Left lung (tissue), 14 donors: ENCODE measurements at places on chromosomes 12 and 14.

DNA sequence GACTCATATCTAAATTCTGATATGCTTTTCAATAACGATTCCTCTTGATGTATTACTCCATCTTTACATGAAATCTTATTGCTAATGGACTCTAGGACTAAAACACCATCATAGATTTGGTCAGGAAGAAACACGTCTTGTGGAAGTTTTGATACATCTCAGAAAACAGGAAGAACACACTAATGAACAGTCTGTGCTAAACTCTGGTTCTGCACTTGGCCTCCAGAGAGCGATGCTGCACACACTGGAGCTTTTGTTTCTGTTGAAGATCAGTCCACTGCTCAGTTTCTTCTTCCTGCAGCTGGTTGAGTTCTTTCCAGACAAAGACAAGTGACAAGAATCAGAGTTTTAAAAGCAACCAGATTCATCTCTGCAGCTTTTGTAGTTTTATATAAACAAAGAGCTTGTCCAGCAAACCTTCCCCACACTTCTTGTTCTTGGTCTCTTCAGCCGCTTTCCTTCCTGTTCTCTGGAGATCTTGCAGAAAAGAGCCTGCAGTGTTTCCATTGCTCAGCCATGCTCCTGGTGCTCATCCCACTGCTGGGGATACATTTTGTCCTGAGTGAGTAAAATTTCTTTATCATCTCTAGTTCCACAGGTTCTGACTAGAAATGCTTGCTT is 229.1 kb upstream of the OR4E1 start:
- no peak for DNase-seq

DNA sequence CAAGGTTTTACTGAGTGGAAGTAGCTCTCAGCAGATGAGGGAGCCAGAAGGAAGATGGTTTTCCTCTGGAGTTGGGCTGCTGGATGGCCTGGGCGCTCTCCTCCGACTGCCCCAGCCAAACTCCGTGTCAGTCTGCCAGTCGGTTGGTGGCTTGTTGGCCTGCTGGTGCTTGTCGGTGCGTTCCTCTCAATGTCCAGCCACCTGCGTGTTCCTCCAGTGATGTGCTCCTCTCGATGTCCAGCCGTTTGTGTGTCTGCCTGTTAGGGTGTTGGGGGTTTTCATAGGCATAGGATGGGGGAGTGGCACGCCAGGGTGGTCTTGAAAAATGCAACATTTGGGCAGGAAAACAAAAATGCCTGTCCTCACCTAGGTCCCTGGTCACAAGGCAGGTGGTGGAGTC is 37.0 kb upstream of the LDHB start:
- no peak for DNase-seq

- no peak for DNase-seq
Observed at GRCh38 chr14:81454572-81455218, 54.6 kb upstream of the STON2 start.

GRCh38 chr14:20706657-20707355 is 18.2 kb downstream of the ANG start:
- DNase-seq, result no peak

DNA sequence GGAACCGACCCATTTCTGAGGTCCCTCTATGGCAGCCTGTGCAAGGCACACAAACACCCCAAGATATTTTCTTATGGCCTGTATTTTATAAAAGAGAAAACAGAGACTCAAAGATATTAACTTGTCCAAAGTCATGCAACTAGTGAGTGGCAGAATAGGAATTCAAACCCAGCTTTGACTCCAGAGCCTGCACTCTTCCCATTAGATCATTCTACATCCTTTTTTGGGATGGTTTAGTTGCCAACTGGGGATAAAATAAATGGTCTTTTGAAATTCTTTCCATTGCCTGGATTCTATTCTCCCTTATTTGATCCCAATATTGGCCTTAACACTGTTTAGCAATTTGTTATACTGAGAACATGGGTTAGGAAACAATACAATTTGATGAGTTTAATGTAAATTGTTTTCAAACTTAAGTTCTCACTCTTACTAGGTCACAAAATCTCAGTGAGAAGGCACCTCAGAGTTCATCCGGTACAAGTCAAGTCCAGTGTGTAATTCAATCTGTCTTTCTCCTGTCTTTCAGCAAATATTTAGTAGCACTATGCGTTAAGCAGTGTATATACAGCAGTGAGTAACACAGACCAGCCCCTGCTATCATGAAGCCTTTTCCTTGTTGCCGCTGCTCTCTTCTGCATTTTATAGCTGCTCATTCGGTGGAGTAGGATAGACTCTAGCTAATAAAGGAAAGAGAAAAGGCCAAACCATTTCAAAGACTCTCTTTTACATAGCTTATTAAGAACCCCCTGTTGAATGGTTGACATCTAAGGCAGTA is 162.1 kb upstream of the IFNG-AS1 start:
- no peak for DNase-seq

DNA sequence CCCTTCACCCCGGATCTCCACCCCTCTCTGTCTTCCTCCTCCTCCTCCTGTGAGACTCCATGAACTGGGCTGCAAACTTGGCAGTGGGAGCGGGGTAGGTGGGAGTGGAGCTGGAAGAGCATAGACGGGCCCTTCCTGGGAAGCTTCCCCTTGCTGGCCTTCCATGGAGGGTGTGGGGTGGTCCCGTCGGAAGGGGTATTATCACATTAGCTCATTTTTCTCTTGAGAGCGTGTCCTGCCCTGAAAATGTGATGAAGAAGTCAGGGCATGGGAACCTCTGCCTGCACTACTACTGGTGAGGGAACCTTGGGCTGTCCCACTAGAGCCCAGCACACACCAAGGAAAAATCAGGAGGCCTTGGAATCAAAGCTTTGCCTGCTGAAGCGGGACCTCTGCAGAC is 66.5 kb downstream of the CACNA1C start:
- DNase-seq, result no peak

GRCh38 chr12:116140529-116140928 is 137.0 kb downstream of the MED13L start:
- DNase-seq, result no peak

DNA sequence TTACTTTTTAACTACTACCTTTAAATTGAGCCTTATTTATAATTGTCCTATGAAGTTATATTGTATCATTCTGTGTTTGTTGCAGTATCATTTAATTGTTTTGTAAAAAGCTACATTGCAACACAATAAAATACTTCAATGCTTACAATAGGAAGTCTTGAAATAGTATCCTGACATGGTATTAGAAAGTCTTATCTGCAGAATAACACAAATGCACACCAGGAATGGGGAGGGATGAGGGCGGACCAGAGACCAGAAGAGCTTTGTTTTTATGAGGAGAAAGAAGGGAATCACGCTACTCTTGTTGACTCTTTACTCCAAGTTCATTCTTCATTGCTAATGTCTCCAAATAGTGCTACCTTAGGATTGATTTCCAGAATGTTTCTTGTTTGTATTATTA is 120.2 kb downstream of the MON2 start:
- DNase-seq, result no peak

DNA sequence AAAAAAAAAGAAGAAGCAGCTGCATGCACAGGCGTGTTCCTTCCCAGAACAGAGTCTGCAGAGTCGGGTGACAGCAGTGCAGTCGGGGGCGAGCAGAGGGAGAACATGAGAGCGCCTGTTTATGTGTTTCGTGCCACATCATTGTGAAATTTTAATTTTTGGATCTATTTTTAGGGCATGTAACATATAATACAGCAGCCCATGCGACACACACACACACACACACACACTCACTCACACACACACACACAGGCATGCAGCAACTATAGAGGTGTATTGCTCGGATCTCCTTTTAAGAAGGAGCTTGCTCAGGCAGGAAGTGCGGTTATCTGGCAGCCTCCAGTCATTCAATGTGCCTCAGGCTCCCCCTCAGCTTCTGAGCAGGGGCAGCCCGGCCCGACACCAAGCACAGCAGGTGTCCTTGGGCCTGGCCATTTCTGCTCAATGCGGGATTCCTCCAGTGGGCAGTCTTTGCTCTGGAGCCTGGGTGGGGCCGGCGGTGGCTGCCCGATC is 71.8 kb downstream of the ZNF664 start:
- no peak for DNase-seq

DNA sequence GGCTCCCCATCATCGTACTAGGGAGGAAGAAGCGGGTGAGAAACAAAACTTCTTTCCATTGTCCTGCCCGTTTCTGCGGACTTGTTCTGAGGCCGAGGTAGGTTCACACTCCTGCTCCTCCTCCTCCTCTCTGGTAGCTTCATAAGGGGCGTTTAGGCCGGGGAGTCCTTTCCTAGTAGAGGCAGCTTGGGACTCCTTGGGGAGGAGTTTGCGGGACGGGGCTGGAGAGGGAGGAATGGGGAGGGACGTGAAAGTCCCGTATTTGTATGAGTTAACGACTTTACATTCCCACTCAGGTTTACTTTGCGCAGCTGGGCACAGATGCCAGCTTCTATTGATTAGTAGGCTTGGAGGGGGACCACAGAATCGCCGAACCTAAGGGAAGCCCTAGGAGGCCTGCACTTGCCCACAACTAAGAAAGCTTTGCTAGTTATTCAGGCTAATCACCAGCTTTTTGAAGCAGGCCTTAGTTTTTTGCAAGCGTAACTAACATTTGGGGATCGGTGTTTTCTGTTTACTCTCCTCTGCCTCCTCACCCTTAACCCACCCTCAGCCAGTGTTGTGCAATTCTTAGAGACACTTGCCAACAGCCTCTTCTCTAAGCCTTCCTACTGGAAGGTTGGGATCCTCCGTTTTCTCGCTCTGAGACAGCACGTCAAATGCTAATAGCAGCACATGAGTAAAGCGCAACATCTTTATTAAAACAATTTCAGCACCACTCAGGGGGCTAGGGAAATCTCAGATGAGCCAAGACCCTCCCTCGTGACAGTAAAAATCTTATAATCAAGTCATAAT is 499 bp downstream of the RNASE4 start:
- peak; percentile 68 for DNase-seq

GRCh38 chr14:32435411-32435810 is 106.3 kb downstream of the AKAP6 start:
- no peak for DNase-seq

GRCh38 chr12:7079826-7080125 is 12.5 kb downstream of the C1R start:
- no peak for DNase-seq

DNA sequence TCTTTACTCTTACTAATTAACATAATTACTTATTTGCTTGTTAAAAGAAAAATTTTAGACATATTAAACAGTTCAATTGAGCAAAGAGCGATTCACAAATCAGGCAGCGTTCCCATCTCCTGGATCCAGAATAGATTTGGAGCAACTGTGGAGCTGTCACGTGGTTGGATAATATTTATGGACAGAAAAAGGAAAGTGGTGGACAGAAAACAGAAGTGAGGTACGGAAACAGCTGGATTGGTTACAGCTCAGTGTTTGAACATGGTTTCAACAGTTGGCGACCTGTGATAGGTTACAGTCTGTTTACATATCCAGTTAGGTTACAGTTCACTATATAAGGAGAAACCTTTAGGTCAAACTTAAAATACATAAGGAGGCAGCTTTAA is 19.7 kb upstream of the FAM234B start:
- DNase-seq, result no peak

DNA sequence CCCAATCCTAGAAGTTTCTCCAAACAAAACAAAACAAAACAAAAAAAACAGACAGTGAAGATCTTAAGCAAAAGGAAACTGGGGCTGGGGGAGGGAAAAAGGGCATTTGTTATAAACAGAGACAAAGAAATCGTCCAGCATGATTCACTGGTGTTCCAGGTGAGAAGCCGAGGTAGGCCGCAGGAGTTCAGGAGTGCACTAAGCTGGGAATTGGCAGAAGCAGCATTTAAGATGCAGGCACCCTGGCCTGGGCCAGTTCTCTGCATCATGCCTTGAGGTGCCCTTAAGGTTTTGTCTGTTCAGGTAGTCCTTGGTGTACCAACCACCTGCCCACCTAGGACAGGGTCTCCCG is 11.2 kb downstream of the TBX3 start:
- no peak for DNase-seq

DNA sequence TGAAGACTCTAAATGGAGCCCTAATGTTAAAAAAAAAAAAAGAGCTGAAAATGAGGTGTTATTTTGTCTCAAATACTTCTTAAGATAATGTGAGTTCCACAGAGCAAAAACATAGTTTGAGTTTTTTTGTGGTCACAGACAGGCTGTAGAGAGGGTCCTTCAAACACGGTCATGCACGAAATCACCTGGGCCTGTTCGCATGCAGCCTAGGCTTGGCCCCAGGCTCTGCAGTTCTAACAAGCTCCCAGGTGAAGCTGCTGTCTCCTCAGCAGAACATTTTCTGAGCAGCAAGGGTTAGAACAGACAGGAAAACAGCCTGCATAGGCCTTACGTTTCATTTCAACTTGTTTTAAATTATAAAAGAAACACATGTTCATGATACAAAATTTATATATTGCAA is 65.4 kb upstream of the TBPL2 start:
- DNase-seq, result no peak

DNA sequence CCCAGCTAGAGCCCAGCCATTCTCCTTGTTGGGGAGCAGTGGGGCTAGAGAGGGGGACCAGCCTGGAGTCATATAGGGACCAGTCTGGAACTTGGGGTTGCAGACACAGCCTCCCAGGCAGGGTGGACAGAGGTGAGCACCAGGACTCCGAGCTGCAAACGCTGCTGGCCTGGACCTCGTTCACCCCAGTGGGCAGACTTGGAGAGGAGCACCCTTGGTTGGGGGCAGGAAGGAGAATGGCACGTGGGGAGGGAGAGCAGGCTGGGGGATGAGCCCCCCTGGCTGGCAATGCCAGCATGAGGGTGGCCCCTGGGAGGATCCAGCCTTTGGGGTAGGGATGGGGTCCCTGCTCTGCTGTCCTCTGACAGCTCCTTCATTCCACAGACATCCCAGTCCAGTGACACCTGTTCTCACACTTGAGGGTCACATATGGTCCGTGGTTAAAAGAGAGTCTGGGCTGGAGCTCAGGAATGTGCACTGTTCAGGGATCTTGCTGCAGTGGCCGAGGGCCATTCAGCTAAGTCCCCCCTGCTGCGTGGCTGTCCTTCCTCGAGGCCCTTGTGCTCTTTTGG is 2.8 kb downstream of the LBHD2 start:
- DNase-seq, result peak; percentile 65

GRCh38 chr12:132717531-132718387 is 7.1 kb downstream of the PGAM5 start:
- no peak for DNase-seq

- DNase-seq, result no peak
Observed at GRCh38 chr14:103848175-103849077, 1.1 kb upstream of the PPP1R13B start.

DNA sequence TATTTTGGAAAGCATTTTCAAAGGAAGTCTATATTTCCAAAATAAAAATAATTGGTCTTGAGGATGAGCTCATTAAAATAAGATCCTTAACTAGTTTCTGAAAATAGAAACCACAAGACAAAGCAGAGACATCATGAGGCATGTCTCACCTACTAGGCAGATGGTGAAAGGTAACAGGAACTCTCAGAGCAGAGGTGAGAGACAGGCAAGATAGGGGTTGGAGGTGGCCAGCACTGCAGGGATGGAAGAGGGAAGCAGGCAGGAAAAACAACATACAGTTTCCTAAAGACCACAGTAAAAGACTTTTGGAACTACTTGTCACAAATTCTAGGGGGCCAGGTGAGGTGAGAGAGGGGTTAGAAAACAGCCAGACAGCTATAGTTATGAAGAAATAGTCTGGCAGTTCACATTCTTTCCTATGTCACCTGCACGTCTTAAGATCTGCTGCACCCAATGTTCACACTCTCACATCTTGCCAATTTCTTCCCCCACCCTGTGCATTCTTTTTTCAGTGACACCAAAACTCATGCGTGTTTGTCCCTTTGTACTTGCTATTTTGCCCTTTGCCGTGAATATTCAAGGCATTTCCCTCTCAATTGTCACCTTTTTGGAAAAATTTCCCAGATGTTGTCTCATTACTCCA is 341.7 kb upstream of the KITLG start:
- no peak for DNase-seq

- no peak for DNase-seq
Observed at GRCh38 chr14:104393199-104393897, 186.2 kb upstream of the C14orf180 start.
